Smooth muscle cell of the pulmonary artery (primary cell): ENCODE measurements at places on chromosomes 7 and 10. TPM values are rescaled to one million over a fixed set of nuclear protein-coding genes. Genes with fewer than 3 reads are reported as not detected.

SOSTDC1 gene
- total RNA-seq: not detected in 2 replicates

SFRP4 gene
- 72.7 and 95.2 TPM in 2 replicates for total RNA-seq

GPR141 gene
- not detected in 2 replicates for total RNA-seq

PON3 gene
- total RNA-seq: 0.13 TPM in 1 of 2 replicates, not detected in the other

UCN3 gene
- total RNA-seq: not detected in 2 replicates

GNAT3 gene
- total RNA-seq: not detected in 2 replicates

AKR1C8 gene
- total RNA-seq: not detected in 2 replicates

TRIM50 gene
- not detected in 2 replicates for total RNA-seq

NME8 gene
- total RNA-seq: not detected in 2 replicates

PDE1C gene
- total RNA-seq: 52.9 and 89.5 TPM in 2 replicates

PRRT4 gene
- total RNA-seq: 0.13 TPM in 1 of 2 replicates, not detected in the other

LLCFC1 gene
- not detected in 2 replicates for total RNA-seq
